GM23338 (cell line): ENCODE measurements at places on chromosomes 3 and 15.

DNA sequence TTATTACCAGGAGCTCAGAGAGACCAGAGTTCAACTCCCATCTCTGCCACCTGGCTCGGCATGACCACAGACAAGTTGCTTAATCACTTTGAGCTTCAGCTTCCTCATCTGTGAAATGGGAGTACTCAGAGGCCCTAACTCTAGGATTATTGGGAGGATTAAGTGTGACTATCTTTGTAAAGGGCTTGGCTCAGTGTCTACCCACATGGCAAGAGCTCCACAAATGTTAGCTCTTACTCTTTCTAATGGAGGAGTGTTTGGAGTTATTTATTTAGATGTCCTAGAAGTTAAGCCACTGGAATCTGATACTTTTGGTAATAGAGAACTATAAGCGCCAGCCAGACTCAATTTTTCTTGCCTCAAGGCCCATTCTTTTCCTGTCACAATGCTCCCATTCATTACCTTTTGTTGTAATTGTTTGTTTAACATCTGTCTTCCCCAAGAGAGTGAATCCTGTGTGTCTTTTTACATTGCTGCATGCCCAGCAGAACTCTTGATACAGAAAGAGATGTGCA lies 12.3 kb upstream of the LMCD1 start:
- no peak for DNase-seq

DNA sequence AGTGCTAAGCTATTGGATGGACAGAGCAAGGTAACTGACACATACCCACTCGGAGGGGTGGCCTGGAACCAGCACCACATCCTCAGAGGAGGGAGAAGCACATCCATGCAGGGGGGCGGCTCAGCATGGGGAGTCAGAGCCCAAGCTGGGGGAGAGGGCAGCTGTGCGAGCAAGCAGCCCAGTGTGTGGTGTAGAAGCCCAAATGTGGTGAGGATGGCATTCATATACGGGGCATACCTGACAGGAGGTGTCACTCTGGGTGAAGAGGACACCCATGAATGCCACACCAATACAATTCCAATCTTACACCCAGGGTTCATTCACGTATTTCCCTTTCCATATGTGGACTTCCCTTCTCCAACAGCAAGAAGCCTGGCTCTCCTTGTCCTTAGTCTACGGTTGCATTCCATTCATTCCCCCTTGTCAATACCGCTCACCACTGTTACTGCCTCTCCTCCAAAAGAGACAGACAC lies 58.7 kb upstream of the ACAN start:
- peak; percentile 62 for DNase-seq

- peak; percentile 5 for DNase-seq
Observed at GRCh38 chr15:26372706-26373105, 400.2 kb downstream of the GABRB3 start.

DNA sequence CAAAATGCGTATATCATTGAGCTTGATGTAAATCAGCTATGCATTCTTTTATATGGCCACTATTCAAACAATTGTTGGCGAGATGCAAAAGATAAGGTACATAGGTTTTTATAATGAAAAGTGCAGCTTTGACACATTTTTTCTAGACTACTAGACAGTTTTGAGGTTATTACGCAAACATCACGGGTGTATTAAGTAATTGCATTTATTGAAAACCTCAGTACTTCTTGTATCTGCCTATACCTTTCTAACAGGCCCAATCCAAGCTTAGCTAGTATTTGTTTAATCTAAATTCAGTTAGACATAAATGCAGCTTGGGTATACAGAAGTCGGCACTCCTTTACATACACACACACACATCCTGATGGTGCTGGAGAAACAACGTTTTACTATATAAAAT lies 2.7 kb downstream of the SPESP1 start:
- DNase-seq, result no peak

GRCh38 chr3:57756528-57757401 lies 656 bp downstream of the SLMAP start:
- peak; percentile 62 for DNase-seq

- DNase-seq, result no peak
Observed at GRCh38 chr3:13174011-13174802, 101.0 kb upstream of the IQSEC1 start.
